ENCODE measurements at places on chromosomes 11 and 22.
A peak's percentile ranks its signal among the peaks of the same experiment; 100 is the strongest.

- peak; percentile 56 for DNase-seq
These were observed 15.5 kb upstream of the LMO2 start for GRCh38 chr11:33907421-33907820.

DNA sequence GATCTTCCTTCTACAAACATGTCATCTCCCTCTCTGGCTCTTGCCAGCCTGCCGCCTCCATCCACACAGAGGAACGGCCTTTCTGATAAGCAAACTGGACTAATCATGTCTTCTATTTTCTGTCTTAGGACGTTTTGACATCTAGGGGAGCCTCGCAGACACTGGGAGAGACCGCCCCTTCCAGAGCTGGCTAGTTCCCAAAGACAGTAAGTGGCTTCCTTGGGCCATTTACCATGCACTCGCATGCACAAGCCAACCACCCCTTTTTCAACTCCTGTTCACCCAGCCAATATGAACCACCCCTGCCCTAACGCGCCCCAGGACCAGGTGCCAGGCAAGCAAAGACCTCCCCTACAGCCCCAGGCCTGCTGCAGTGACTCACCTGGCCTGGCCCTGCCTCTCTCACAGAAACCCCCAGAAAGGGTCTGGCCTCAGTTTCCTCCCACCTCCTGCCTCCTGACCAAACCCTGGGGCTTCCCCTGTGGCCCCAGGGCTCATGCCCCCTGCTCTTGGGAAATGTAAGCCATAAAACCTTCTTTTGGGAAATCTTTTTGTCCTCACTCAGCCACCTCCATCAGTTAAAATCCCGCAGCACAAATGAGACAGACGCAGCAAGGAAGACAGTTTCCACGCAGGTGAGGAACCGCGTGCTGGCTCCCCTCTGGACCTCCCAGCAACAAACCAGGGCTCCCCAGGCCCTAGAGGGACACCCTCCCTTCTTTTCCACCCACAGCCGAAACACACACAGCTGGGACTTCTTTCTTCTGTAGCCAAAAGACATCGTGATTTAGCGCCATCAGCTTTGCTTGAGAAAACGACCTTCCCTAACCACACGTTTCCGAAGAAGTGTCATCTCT, 38.5 kb downstream of the SHANK2 start:
- no peak for DNase-seq

DNA sequence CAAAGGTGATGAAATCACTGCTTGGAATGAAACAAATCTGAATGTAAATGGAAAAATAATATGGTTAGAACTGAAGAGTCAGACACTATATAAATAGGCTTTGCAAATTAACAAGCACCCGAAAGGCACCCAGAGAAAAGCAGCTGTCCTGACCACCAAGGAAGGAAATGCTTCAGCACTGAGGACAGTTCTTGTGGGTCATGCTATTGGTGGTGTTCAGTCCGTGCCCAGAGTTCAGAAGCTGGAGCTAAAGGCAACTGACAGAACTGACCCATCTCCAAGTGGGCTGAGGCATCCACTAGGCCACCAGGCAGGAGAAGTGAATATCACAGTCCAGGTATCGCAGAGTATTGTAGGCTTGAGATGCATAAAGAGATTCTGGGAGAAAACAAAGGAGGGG, 208.9 kb downstream of the OPCML start:
- no peak for DNase-seq

GRCh38 chr22:42307806-42308563, 37.5 kb upstream of the TCF20 start:
- DNase-seq, result no peak

- DNase-seq, result no peak
These were observed 4.0 kb downstream of the PHOX2A start for GRCh38 chr11:72239849-72240460.

- DNase-seq, result no peak
These were observed 2.7 kb downstream of the BRD1 start for GRCh38 chr22:49824936-49825335.

DNA sequence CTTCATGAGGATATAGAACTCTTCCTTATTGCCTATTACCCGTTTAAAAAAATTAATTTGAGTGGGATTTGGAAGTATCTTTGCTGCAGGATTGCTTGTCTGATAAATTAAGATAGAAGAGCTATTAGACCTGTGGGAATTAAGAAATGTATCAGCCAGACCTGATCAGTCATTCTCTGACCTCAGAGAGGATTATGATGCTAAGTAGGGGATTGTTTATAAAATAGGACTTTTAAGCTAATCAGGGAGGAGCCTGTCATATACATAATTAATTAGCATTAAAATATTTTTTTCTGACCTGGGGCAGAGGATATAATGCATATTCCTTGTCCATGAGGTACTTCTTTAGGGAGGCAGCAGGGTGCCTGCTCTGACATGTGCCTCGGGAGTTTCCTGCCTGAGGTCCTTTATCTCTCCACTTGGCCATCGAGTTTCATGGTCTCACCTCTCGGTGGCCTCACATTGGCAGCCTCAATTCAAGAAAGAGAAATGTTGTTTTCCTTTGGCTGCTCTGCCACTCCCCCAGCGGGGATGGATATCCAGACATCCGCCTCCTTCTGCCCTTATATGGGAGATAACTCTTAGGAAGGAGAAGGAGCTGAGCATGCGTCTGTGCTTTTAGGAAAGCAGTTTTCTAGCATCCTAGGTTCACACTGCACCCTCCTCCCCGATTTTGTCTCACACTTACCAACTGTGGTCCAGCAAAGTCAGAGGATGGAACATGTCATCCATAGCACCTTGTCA, 41.1 kb downstream of the DIXDC1 start:
- DNase-seq, result no peak

- DNase-seq, result no peak
These were observed 3.3 kb downstream of the ADORA2A start for GRCh38 chr22:24430431-24431308.

GRCh38 chr22:24867323-24868022, 61.5 kb downstream of the SGSM1 start:
- DNase-seq, result no peak

DNA sequence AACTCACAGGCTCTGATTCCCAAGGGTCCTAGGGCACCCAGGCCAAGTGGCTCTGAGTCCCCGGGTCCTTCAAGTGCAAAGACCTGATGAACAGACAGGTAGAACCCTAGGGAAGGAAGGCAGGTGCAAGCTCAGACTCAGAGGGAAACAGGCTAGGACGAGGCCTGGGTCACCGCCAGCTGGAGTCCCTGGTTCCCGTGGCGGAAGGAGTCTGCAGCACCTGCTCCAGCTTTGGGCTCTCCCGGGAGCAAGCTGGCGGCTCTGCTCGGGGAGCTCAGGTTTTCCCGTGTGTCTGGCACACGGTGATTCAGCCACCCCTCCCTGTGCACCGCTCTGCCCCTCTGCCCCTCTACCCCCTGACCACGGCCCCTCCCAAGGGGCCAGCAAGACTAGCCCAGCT, 59.8 kb downstream of the WNT7B start:
- DNase-seq, result no peak

- no peak for DNase-seq
These were observed 5.6 kb downstream of the GATD1 start for GRCh38 chr11:771617-772204.

- no peak for DNase-seq
These were observed 468.8 kb downstream of the CNTN5 start for GRCh38 chr11:99489581-99489980.

DNA sequence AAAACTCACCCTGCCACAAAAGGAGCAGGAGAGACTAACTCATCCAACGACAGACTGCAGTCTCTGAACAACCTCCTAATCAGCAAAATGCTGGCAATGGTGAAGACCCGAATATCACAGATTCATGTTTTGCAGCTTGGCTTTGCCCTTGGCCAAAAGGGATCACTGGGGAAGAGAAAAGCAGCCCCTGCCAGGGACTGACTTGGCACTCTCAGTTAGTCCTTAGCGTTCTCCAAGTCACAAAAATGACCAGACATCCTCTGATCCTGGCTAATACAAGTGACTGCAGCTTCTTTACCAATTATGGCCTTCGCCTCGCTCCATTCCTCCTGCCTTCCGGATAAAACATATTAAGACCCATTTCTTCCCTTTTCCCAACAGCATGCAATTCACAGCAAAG, 22.4 kb upstream of the CHST1 start:
- DNase-seq, result no peak

- DNase-seq, result no peak
These were observed 19.9 kb upstream of the USP47 start for GRCh38 chr11:11821899-11822298.

- no peak for DNase-seq
These were observed 92.9 kb downstream of the MICAL3 start for GRCh38 chr22:17931400-17931825.

- no peak for DNase-seq
These were observed 1840.1 kb upstream of the RAG2 start for GRCh38 chr11:38438091-38438490.

DNA sequence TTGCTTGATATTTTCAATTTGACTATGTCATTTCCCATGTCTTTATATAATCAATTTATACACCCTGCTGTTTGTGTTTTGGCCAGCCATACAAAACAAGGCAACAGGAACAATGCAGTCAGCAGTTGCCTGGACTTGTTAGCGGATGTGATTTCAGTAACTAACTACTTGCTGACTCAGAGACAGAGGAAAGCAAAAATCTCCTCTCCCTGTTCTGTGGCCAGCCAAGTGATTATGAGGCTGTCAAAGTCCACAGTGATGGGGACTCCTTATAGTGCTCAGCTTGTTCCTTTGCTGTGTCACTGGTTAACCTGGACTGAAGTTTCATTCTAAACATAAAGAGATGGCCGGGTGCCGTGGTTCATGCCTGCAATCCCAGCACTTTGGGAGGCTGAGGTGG, 32.6 kb upstream of the APLP2 start:
- no peak for DNase-seq

GRCh38 chr11:91805293-91805692, 419.3 kb upstream of the FAT3 start:
- no peak for DNase-seq

DNA sequence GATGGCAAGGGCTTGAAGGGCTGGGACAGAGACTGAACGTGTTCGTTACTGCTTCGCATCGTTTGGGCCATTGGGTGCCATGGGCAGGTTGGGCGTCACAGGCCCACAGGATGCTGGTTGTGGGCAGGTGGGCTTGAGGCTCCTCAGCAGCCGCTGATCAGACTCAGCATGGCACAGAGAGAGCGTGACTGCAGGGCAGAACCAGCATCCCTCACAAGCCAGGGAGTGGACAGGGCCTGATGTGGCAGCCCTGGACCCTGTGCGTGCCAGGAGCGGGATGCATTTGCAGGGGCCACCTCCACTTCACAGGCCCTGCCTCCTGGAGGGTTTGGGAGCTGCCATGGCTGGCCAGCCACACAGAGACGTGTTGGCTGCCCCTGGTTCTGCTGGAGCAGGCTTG, 1228.3 kb downstream of the BRD1 start:
- DNase-seq, result no peak

DNA sequence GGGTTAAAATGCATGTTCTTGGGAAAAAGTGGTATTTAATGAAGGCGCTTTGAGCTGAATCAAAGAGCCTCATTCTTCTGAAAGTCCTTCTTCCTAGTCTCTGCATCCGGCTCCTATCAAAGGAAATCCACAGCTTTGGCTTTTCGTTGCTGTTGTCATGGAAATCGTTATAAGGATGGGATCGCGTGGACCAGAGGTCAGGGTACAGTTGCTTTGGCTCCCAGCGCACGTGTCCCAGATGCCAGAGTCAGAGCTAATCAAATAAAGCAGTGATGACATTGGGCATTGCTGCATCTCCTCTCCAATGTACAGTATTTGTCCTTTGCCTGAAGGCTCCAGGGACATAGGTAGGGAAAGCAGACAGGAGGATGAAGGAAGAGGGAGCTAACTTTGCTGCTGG, 181.9 kb downstream of the MYO18B start:
- no peak for DNase-seq

- DNase-seq, result no peak
These were observed 122.2 kb downstream of the PLEKHA7 start for GRCh38 chr11:16891964-16892363.

DNA sequence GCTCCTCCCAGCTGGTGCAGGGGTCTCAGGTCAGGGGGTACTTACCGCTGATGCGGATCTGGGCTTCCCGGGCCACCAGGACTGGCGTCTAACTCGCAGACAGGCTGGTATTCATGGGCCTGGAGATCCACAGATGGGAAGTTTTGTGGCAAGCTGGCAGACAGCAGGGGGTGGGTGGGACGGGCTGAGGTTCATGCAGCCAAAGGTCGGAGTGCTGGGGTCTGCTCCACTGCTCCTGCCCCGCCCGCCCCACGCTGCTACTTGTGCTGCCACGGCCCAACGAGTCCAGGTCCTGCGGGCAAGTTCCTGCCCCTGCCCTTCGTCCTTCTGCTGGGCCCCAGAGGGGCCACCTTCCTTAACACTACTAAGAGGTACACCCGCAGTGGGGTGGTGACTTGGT, 3.1 kb downstream of the ACY3 start:
- no peak for DNase-seq

- no peak for DNase-seq
These were observed 142.7 kb upstream of the CTSC start for GRCh38 chr11:88480223-88480622.

DNA sequence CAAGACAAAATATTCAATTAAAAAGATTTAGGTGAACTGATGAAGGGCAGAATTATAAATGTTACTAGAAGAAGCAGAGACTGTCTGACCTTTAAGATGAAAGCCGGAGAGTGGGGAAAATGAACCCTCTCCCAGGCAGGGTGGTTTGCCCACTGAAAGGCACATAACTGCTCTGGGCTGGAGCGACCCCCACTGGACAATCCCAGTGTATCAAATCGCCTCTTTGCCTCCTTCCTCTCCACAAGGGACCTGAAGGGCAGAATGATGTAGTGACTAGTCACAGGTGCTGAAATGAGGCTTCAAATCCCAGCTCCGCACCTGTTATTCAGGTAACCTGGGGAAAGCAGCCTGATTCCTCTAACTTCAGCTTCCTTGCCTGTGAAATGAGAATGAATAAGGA, 69.0 kb downstream of the EFCAB6 start:
- no peak for DNase-seq

GRCh38 chr11:64713781-64714363, 9.1 kb downstream of the NRXN2 start:
- no peak for DNase-seq

GRCh38 chr11:75166791-75167190, 15.9 kb downstream of the SLCO2B1 start:
- DNase-seq, result no peak

- peak; percentile 41 for DNase-seq
These were observed 4.5 kb upstream of the TBX10 start for GRCh38 chr11:67644042-67644441.

GRCh38 chr11:122523846-122524805, 131.4 kb upstream of the UBASH3B start:
- peak; percentile 9 for DNase-seq

GRCh38 chr11:17014321-17014832, at the start of gene PLEKHA7:
Gene PLEKHA7, minus strand, starts transcription at chr11:17014414. Its CDS starts 13 bp downstream, at chr11:17014401.
- no peak for DNase-seq

Data from KBM-7 (cell line).